NCI-H1694 treated with DMSO at 0.1 percent for 48 hours (cell line): ENCODE measurements at places on chromosomes 3 and 15.

GRCh38 chr3:188064831-188065493 lies 89.0 kb upstream of the LPP start:
- DNase-seq: no peak

DNA sequence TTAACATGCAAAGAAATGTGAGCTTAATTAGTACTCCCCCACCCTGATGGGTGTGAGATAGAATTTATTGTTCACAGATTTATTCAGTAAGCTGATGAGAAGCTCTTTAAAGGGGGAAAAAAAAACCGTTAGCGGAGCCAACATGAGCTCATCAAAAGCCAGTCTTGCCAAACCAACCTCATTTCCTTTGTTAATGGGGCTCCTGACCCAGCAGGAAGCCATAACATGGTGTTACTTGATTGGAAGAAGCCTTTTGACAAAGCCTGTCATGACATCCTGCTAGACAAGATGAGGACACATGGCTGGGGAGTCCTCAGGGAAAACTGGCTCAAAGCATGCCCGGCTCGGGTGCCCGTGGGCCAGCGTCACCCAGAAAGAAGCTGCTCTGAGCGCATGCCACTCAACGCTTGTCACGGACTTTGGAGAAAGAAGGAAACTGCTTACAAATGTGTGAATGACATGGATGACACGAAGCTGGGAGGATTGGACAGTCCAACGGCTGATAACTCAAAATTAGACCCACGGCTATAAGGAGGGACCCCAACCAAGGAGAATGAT lies 64.6 kb downstream of the SLCO2A1 start:
- DNase-seq: no peak

- DNase-seq: no peak
Observed at GRCh38 chr3:122519693-122520092, 5.0 kb upstream of the KPNA1 start.

DNA sequence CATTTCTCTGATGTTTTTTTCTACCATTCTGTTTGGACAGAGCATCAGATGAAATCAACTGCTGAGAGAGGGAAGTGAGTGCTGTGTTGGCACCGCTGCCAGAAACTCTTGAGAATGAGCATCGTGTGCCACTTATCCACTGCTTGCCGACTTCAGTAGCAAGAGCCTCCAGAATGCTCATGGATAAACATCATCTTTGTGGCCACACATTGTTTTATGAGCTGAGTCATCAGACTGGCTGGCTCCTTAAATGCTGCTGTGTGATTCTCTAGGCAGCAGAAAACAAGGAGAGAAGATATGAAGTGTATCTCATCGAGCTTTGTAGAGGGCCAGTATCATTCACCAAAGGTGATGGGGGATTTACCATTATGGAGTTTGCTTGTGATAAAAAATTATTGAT lies 3.4 kb upstream of the DOCK3 start:
- no peak for DNase-seq

DNA sequence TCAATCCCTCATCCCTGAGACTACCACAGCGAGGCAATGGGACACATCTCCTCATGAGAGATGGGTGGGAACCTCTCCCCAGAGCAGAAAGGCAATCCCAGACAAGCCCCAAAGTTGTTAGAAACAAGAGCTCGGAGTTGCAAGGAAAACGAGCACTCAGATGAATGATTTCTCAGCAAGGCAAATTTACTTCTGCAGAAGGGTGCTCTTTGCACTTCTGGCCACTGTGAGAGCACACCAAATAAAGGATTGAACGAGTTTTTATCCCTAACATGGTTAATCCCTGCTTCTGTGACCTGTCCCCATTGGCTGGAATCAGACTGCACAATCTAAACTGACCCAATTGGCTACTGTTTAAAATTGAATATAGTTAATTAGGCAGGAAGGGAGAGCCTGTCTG lies 339.1 kb upstream of the POU1F1 start:
- no peak for DNase-seq

DNA sequence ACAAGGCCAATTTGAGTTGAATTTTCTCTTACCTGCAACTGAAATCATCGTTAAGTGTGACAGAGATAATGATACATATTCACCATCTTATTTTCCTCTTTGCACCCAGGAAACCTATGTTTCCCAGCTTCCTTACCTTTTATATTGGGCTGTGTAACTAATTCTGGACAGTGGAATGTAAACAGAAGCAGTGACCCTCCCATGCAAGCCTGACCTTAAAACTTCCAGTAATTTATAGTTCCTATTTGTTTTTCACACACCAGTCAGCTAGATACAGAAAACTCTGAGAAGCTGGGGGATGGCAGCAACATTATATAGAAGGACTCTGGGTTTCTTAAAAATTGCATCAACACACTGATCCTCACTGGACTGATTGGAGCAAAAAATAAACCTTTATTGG lies 4.5 kb upstream of the ZNF280D start:
- no peak for DNase-seq

GRCh38 chr15:60407415-60407805 lies 9.6 kb upstream of the ANXA2 start:
- no peak for DNase-seq

GRCh38 chr15:94295275-94295674 lies 63.9 kb downstream of the MCTP2 start:
- no peak for DNase-seq

DNA sequence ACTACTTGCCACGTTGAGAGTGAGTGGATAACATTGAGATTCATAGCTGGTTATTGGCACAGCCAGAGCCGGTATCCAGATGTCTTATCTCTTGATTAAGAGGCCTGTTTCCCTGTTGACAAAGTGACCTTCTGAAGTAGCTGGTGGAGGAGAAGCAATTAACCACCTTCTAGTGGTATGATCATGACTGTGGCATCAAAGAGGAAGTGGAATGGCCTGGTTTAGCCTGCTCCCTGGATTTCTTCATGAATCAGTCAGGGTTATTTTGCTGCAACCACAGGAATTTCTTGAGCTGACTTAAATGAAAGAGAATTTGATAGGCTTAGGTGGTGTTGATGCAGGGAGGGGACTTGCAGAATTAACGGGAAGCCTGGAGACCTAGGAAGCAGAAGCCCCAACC lies 398.3 kb downstream of the MFSD1 start:
- DNase-seq: no peak

DNA sequence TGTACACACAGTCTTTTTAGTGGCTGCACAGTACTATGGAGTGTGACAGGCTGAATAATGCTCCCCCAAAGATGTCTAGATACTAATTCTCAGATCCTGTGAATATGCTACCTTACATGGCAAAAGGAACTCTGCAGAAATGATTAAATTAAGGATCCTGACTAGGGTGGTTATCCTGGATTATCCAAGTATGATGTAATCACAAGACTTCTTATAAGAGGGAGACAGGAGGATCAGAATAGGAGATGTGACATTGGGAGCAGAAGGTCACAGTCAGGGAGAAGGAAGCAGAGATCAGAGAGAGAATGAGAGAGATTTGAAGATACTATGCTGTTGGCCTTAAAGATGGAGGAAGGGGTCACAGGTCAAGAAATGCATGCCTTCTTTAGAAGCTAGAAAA lies 34.5 kb downstream of the GABPB1 start:
- no peak for DNase-seq

DNA sequence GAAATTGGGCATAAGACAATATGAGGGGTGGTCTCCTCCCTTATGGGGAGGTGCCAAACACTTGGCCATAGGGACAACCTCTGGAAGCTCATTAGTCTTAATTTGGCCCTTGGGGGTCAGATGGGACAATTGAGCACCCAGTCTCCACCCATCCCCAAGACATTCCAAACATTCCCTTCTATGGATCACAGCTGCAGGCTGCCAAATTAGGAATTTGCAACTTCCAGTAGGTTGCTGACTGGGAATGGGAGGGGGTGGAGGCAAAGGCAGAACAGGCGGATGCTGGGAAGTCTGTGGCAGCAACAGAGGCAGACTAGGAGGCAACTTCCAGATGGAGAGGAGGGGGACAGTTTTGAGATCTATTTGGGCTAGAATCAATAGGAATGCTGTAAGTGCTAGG lies 1.4 kb upstream of the PDHB start:
- no peak for DNase-seq

- DNase-seq: no peak
Observed at GRCh38 chr3:136938334-136938733, 19.4 kb upstream of the IL20RB start.

GRCh38 chr3:31302343-31302742 lies 230.4 kb upstream of the STT3B start:
- no peak for DNase-seq

DNA sequence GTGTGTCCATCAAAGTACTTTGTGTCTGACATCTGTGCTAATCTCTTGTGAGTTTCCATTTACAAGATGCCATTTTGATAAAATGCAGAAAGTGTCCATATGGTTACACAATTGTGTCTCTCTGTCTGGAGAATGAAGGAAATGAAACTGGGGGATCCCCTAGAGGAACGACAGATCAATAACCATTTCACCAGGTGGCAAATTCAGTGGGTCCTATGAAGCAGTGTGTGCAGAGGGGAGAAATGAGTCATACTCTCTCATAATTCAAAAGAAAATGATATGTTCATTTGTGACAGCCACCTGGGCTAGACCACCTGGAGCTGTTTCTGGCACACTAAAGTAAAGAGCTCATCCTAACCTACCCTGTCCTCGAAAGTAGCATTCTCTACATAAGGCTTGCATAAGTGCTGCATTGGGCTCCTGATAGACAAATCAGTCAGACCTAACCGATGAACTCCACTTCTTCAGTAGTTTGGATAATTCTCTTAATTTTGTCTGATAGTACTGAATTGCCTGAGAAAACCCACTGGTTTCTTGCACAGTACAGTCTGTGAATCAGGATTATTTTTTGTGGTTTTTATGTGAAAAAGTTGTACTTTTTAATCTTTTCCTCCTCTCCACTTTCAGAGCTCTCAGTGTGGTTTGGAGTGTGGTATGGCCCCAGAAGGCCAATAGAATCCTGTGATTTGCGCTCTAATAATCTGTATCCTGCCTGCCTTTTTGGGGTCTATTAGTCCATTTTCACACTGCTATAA lies 10.3 kb upstream of the CD47 start:
- DNase-seq: no peak

DNA sequence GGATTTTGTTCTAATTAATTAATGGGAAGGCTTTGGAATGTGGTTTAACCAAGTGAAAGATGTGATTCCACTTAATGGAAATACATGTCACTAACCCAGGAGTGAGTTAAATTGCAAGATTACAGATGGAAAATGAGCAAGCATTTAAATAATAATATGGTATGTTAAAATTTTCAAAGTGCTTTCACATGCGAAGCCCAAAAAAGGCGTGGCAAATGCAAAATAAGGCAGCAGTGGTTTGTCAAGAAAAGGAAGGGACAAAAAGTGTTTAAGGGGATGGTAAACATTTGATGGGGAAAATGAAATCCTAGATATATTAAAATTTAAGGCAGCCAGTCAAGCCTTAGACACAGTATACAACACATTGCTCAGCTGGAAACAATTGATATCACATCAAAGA lies 2.9 kb downstream of the TICRR start:
- DNase-seq: no peak

- DNase-seq: no peak
Observed at GRCh38 chr15:62975515-62975914, 67.0 kb upstream of the TPM1 start.

DNA sequence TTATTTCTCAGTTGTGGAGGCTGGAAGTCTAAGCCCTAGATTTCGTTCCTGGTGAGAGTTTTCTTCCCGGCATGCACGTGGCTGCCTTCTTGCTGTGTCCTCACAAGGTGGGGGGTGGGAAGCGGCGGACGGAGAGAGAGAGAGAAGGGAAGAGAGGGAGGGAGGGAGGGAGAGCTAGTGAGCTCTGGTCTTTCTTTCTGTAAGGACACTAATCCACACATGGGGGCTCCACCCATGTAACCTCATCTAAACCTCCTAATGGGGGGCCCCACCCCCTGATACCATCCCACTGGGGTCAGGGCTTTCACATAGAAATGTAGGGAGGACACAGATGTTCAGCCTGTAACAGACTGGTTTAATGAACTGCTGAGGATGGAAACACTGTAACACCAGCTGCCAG lies 7.3 kb downstream of the FBLN2 start:
- no peak for DNase-seq

DNA sequence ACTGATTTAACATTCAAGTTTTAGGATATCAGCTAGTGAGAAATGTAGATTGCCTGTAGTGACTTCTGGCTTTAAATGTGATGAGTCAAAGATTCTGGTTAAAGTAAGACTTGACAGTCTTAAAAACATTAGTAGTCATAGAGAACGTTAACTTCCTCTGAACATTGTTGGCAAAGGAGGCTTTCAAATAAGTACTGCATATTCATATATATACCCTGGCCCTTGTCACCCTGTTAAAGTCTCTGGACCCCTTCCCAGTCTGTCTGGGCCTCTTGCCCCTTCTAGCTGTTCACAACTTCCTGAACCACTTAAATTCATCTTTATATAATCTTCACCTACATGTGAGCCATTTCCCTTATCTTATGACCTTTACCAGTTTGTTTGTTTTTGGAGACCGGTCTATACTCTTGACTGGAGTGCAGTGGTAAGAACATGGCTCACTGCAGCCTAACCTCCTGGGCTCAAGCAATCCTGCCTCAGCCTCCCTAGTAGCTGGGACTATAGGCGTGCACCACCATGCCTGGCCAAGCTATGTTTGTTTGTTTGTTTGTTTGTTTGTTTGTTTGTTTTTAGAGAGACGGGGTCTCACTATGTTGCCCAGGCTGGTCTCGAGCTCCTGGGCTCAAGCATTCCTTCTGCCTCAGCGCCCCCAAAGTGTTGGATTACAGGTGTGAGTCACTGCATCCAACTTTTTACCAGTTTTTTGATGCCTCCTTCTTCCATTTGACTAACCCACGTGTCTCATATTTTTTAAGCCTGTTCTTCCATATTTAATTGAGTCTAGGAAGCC lies 64.4 kb upstream of the CRTC3 start:
- DNase-seq: no peak

- no peak for DNase-seq
Observed at GRCh38 chr15:69556344-69556743, 103.7 kb downstream of the RPLP1 start.

DNA sequence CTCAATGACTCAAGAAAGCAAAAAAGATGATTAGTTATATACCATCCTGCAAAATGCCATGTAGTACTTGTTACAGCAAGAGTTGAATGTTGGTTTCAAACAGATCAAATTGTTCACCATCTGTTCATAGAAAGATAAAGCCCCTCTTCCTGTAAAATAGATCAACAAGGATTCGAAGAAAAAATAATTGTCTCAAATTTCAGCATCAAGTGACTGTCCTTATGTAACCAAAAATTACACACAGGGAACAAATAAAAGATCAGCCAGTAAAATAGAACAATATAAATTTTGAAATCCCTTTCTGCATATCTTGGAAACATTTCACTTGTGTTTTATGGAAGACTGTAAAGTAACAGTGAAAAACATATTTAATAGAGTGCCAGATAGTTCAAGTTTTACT lies 165.1 kb upstream of the STAC start:
- DNase-seq: peak; percentile 56

DNA sequence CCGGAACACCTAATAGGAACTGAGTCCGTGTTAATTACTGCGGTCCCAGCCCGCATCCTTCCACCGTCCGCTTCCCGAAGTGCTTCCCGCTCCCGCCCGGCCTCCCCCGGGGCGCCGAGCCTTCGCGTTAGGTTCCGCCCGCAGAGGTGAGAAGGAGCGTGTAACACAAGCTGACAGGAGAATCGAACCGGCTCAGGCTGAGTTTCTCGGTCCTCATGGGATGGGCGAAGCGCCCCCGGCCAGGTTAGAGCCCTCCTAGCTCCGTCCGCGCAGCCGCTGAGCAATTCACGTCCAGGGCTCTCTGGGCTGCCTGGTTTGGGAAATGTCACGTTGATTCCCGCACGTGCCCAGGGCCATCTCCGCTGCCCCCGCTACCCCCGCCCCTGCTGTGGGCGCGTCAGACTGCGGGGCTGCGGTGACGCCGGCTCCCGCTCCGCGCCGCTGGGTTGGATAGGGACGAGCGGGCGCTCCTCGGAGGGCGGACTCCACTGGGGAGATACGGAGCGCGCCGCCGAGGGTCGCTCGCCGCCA lies 954 bp downstream of the CLDN11 start:
- DNase-seq: no peak
